ENCODE measurements at places on chromosomes 1 and 21.

GRCh38 chr1:1307261-1307922 lies 338 bp downstream of the ACAP3 start:
- no peak for DNase-seq

DNA sequence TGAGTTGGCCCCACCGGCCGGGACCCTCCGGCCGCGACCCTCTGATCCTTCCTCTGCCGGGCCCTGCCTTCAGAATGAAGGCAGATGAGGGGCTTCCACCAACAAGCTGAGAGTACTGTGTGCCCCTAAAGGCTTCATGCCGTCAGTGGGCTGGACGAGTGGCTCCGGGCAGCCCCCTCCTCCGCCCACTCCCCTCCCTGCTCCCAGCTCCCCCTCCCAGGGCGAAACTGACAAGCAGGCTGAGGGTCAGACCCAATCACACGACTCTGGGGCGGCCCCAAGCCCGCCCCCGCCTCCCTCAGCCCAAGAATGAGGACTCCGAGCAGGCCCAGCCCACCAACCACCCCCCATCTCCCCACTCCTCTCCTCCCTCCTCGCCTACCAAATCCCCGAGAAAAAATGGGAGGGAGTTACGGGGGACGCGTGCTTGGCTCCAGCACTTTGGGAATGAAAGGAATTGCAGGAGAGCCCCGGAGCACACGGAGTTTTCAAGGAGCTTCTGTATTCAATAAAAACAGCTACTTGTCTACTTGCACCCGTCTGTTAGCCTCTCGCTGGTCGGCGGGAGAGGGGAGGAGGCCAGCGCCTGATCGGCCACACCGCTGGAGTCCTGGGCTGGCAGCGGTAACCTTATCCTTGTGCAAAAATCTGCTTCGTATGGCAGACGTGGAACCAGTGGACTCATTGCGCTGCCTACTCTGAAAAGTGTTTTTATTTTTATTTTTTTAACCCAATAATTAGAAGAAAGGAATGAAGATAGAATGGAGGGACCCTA lies at the start of gene COL11A1:
Gene COL11A1 (minus strand): TSS at position 147 of the 775 bp plus-strand sequence. CDS start 344 bp downstream, outside the sequence.
- peak; percentile 91 for DNase-seq

GRCh38 chr1:177487481-177487880 lies 316.7 kb downstream of the BRINP2 start:
- DNase-seq, result no peak

GRCh38 chr21:34533938-34534337 lies 21.9 kb upstream of the KCNE1 start:
- no peak for DNase-seq

DNA sequence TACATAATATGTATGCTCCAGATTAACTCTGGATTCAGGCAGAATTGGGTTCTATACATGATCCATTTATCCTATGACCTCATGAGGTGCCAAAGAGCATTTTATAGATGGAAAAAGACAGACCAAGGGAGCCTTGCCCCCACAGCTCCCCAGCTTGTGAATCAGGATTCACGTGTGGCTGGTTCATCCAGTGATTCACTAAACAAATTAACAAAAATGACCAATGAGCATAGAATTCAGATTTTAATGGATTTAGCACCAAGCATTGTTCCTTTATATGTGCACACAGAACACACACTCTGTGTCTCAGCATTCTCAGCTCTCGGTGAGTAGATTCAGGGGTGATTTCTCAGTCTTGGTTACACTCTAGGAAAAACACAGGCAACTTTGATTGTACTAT lies 51.7 kb upstream of the BARHL2 start:
- no peak for DNase-seq

GRCh38 chr21:34838956-34839820 lies 170.4 kb downstream of the CLIC6 start:
- DNase-seq, result no peak

GRCh38 chr1:248853663-248854375 lies 5.1 kb downstream of the ZNF692 start:
- DNase-seq, result no peak

- no peak for DNase-seq
Measured at GRCh38 chr1:172826096-172826741, 167.3 kb downstream of the FASLG start.

DNA sequence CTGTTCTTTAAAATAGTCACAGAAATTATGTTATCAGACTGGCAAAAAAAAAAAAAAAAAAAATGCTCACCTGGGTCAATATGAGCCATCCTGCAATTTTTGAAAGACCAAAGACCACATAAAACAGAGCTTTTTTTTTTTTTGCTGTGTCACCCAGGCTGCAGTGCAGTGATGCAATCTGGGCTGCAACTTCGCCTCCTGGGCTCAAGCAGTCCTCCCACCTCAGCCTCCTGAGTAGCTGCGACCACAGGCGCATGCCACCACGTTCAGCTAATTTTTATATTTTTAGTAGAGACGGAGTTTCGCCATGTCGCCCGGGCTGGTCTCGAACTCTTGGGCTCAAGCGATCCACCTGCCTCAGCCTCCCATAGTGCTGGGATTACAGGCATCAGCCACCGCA lies 62.8 kb downstream of the RGS13 start:
- no peak for DNase-seq

GRCh38 chr1:165354739-165355138 lies 1.8 kb downstream of the LMX1A start:
- no peak for DNase-seq

- DNase-seq, result peak; percentile 59
Measured at GRCh38 chr1:41955461-41956159, 36.9 kb upstream of the HIVEP3 start.

GRCh38 chr1:203406446-203407045 lies 55.6 kb upstream of the FMOD start:
- DNase-seq, result no peak
